ENCODE measurements at places on chromosomes 5 and 9.
A peak's percentile ranks its signal among the peaks of the same experiment; 100 is the strongest.

GRCh38 chr9:132474253-132474652 lies 64.2 kb downstream of the CFAP77 start:
- DNase-seq: no peak

GRCh38 chr5:131254741-131255140 lies 9.1 kb upstream of the CDC42SE2 start:
- DNase-seq: no peak

DNA sequence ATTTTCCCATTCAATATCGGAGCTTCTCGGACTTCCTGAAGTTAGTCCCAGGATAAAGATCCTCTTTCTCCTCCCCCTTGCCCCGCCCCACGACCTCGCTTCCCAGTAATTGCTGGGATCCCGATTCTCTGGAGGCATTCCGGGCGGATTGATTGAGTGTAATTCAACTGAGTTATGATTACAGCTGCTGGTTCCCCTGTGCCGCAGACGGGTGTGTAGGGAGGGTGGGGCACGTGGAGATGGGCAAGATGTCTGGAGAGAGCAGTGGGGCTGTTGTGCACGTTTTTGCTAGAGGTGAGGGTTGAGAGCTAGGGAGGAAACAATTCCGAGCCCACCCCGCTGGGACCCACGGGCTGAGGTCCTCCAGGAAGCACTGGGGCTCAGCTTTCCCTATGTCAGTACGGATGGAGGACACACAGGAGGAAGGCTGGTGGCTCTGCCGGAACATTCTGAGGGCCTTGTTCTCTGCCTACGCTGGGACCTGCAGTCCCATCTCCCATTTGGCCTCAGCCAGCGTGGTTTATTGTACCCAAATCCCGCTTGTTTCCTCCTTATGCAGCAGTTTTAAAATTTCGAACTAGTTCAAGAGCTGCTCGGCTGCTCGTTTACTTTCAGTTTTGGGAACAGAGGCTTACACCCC lies 2.4 kb upstream of the DMRT2 start:
- DNase-seq: peak; percentile 22

GRCh38 chr9:128424268-128424780 lies 3.7 kb downstream of the CERCAM start:
- DNase-seq: no peak

GRCh38 chr5:158970569-158971014 lies 129.1 kb downstream of the EBF1 start:
- no peak for DNase-seq

DNA sequence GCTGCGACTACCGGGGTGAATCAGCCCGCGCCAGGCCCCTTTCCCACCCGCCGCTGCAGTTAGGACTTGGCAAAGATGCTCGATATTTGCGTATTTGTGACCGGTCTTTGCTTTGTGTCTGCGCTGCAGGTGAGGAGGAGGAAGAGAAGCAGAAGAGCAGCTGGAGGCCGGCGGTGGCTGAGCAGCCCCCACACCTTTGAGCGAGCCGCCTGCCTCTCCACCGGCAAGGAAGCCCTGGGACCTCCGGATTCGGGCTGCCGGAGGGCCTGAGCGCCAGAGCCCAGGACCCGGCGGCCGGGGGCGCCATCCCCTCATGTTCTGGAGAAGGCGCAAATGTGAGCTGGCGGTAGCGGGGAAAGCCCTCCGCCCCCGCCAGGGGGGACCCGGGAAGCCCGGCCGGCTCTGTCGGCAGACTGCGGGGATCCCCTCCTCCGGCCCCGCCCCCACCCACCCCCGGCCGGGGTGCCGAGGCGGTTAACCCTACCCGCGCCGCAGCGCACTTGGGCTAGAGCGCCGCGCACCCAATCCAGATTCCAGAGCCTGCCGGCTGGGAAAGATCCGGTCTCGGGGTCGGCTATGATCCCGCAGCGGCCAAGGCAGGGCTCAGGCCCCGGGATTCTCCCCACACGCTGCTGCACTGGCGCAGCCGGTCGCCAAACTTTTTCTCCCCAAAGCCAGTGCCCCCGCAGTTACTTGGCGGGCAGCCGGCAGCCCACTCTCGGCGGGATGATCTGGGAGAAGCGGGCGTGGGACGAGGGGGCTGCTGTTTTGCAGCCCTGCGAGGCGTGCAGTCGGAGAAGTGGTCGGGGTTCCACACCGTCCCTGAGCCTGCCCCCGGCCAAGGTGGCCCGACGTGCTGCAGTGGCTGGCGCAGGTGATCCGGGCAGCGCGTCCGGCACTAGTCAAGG lies 800 bp upstream of the KCNN2 start:
- peak; percentile 37 for DNase-seq

- DNase-seq: no peak
These were observed 32.2 kb downstream of the ALDH7A1 start for GRCh38 chr5:126562823-126563222.

DNA sequence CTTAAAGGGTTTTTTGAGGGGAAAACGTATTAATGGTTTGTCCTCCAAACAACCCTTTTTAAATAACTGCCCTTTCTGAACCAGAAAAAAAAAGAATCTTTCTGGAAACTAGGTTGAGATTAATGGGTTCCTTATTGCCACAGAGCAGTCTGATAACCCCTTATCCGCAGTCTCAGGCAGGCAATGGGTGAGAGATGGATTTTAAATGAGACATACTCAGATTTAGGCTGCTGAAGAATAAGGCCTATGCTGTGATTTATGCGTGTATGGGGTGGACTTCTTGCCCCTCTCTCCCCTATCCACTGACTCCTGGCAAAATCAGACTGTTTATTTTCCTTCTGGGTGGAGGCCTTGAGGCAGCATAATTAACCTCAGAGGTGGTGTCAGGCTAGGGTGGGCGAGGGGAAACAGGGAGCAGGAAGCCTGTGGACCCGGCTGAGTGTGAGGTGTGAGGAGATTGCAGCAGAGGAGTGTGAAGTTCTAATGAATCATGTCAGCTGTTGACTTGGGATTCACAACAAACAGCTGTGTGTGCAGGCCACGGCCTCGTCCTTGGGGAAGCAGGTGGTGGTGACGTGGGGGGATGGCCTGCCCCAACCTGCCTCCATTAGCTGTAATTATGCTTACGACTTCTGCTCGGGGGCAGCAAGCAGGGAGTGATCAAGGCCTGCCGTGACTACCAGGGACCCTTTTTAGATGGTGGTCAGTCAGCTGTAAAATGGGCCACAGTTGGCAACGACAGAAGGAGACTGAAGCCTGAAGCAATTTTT lies 196.4 kb downstream of the SEMA6A start:
- no peak for DNase-seq
